ENCODE measurements at places on chromosomes 5 and 9.

DNA sequence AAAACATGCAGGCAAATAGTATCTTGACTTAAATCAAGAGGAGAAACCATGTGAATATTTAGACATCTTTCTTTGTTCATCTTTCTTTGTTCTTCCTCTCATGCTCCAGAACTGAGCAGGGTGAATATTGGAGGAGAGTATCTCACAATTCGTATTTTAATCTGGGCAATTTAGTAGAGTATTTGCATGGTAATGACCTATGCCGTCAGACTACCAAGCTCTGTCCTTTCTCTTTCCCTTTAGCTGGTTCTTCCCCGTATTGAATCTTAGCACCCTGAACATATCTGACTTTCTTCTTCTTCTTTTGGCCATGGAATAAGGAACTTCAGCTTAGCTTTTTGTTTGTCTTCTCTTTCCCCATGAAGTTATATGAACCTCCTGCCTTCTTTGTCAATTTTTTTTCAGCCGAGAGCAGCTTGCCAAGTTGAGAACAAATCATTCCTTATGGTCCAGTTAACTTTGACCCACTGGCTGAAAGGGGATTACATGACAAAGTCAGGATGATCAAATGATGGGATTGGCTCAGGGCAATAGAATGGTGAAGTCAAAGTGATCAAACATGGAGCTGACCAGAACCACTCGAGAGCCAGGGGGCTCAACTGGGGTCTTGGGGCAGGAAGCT lies 95.8 kb downstream of the DAPK1 start:
- no peak for DNase-seq

- DNase-seq = no peak
These were observed 281.1 kb downstream of the FER start for GRCh38 chr5:109028608-109029299.

DNA sequence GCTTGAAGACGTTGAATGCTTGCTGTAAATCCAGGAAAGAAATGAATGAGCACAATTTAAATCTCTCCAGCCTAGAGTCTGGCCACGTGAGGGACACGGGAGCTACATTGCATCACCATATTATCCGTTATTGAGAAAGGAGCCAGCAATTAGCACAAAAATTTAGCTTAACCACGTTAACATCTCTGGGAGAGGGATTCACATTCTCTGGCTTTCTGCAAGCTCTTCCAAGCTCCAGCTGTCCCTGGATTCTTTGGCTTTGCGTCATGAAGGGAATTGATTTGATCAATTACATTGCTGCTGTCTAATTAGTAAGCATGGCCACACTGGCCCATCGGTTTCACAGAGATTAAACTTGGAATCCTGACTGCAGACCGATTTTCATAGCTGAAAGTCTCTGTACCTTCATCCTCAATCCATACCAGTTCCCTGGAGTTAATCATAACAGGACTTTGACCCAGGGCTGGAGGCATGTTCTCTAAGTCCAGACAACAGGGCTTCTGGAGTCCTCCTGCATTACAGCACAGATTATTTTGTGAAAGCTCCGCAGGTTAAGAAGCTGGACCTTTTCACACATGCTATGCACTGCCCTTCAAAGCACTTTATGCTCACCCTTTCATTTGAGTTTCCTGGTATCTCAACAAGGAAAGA lies 31.6 kb downstream of the ADRA1B start:
- no peak for DNase-seq

GRCh38 chr9:16202914-16203728 lies 650.3 kb downstream of the CCDC171 start:
- no peak for DNase-seq

GRCh38 chr5:157944077-157944633 lies 85.2 kb upstream of the CLINT1 start:
- DNase-seq = no peak

DNA sequence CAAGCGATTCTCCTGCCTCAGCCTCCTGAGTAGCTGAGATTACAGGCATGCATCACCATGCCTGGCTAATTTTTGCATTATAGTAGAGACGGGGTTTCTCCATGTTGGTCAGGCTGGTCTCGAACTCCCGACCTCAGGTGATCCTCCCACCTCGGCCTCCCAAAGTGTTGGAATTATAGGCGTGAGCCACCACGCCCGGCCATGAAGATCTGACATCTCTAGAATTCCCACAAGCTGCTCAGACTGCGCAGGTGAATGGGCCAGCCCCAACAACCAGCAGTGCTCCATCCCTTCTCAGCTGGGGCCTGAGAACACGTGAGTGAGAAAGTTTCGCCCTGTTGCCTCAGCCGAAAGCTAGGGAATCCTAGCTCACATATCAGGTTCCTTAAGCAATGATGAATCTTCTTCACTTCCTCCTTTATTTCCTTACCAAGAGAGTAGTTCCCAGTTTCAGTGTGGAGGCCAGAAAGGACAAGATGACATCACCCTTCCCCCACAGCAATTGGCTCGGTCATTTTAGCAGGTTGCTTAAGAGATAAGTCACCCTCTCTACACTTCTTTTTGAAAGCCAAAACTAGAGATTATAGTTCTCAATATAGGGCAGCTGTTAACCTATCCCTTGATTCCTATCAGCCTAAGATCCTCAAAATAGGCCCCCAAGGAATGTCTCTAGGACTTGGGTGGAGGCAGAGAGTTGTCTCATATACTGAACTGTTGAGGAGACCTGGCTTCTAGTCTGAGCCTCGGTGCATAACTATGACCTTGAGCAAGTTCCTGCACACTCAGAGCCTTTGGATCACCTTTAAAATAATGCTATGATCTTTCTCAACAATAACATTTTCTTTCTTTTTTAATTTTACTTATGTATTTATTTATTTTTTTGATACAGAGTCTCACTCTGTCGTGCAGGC lies 23.9 kb upstream of the PPP2CA start:
- no peak for DNase-seq

DNA sequence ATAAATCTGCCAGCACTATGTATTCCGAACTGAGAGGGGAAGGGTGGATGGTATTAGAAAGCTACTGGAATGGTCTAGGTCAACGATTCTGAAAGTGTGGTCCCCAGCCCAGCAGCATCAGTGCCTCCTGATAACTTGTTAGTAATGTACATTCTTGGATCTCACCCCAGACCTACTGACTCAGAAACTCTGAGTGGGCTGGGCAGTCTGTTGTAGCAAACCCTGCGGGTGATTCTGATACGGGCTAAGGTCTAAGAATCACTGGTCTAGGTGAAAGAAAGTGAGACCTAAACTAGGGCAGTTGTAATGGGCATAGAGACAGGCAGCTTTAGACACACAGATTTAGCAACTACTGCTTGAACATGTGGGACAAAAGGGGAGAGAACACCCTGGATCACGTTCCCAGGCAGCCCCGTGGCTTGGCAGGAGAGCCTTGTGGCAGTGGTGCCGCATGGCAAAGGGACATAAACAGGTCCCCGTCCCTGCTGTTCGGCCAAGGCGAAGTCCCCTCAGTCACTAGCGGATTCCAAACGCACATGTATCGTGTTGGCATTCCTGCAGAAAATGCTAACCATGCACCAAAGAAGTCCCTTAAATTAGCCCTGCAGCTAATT lies 216.3 kb downstream of the TTLL11 start:
- DNase-seq = no peak

- no peak for DNase-seq
These were observed 463.9 kb downstream of the ANXA1 start for GRCh38 chr9:73615557-73615956.

GRCh38 chr9:113993838-113994540 lies 84.1 kb downstream of the AMBP start:
- DNase-seq = no peak

DNA sequence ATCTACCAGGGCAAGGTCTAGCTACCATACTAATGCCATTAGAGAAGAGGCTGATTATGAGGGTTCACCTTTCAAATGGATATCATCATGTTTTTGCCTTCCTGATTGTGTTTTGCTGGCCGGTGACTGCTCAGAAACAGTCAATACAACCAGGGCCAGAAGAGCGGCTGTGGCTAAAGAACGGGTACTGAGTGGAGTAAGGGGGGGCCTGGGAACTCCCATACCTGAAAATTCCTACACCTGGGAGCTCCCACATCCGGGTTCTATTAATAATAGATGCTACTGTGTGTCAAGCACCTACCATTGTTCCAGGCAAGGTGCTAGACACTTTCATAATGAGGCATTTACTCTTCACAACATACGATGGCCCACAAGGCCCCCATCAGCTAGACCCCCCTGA lies 79.2 kb downstream of the CDK5RAP2 start:
- no peak for DNase-seq

DNA sequence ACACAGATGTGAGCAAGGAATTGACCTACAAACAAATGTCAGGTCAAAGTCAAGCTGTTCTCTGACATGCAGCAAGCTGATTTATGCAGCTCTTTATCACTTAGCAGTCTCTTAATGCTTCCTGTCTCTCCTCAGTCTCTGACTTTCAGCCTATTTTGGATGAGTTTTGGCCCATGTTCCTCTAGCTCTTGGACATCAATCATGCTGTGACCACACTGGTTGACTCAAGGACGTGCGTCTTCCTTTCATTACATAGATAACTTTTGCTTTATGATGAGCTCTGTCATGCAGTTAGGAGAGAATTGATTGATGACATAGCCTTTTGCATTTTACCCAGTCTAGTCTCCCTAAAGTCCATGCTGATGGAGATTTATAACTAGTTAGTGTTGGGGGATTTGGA lies 9.4 kb upstream of the REEP5 start:
- no peak for DNase-seq

DNA sequence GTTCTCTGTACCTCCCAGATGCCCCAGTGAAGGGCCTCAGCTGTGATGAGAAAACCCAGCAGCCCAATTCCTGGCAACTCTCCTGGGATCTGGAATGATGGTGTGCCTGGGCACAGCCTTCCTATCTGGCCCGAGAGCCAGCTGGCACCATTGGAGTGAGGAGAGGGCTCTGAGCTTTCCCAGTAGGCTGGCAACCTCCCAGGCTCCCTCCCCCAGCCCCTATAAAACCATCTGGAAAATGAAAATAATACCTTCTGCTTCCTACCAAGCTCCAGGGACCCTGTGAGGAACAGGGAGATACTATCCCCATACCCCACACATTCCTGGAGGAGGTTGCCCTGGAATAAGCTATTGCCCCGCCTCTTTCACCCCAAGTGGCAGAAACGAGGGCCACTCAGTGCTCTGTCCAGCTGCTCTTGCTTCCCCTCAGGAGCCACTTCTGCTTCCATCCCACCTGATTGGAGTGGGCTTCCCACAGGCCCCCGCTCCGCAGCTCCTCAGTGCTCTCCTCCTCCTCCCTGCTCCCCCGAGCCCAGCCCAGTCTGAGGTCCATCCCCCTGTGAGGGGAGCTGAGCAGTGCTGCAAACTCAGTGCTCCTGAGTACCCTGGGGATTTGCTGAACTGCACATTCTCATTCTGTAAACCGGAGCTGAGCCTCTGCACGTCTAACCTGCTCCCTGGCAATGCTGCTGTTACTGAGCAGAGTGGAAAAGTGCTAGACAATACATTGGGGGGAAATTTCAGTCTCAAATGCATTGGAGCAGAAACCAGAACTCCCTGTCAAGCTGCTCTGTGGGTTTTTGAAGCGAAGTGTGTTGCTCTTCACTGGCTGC lies 74.7 kb downstream of the THBS4 start:
- no peak for DNase-seq

DNA sequence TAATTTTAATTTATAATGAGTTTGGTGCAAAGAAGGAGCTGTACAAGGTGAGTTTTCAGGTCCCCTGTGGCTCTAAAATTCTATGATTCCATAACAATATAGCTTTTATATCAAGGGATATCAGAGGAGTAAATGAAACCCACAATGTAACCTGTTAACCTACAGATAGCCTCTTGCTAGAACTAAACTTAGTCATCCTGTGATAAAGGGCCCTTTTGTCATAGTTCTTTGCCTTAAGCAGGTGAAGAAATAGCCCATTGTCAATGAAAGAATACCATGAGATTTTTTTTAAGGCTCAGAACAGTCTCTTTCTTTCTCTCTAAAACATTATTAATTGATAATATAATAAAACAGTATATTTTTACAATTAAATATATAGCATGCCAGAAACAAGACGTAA lies 127.8 kb downstream of the NFIB start:
- no peak for DNase-seq

DNA sequence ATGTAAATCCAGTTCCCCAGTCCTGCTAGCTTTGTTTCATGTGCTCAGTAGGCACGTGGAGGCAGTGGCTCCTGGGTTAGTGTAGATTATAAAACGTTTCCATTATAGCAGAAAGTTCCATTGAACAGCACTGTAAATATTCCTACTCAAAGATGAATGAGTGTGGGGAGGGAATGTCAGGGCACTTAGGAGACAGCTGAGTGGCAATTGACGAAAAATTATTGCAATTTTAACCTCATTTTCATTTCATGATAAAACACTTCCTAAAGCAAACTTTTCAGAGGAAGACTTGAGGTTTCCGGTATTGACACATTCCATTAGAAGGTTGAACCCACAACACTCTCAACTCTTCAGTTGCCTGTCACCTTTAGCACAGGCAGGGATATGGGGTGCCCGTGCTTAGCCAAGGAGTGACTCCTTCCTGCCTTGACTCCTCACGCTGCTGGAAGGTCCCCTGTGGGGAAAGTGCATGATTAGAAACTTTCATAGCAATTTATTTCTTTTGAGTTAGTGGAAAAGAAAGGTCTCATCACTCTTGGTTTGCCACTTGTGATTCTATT lies 41.2 kb downstream of the SLC46A2 start:
- no peak for DNase-seq

- DNase-seq = no peak
These were observed 336.4 kb downstream of the PLK2 start for GRCh38 chr5:58123501-58123900.

DNA sequence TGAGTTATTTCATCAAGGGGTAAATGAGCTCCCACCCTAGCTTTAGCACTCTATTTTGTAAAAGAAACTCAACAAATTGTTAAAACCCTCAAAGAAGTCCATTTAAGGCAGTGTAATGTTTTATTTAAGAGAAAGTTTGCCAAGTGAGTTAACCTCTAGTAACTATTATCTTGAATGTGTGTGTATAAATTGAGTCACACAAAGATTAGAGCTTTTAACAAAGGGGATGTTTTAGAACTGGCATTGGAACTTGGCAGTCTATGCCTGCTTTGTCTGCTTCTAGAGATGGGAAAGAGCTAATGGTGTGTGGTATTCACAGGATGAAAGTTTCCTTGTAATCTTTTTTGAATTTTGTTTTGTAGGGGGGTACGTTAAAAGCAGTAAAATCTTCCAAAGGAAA lies 33.2 kb downstream of the KDM3B start:
- DNase-seq = no peak

- no peak for DNase-seq
These were observed 737.7 kb downstream of the TLE1 start for GRCh38 chr9:80951675-80952074.

GRCh38 chr5:134510970-134511795 lies 14.3 kb upstream of the JADE2 start:
- DNase-seq = no peak

GRCh38 chr5:150636391-150637244 lies 3.8 kb upstream of the SYNPO start:
- DNase-seq = no peak

DNA sequence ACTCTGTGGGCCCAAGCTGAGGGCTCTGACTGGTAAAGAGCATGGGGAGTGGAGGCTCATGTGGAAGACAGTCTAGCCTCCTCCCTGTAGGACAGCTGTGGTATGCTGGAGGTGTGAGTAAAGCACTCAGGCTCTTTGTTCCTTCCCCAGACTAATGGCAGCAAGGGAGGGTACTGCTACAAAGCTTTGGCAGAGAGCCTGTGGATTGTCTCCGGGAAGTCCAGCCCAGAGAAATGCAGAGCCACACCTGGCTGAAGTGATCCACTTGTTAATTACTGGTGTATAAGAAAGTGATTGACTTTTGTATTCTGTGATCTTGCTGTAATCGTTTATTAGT lies 161.7 kb downstream of the OXCT1 start:
- DNase-seq = no peak

- no peak for DNase-seq
These were observed at the start of gene CCDC152 for GRCh38 chr5:42756606-42757601. Gene CCDC152 (plus strand): TSS chr5:42756818. CDS start chr5:42759122, 2,304 bp downstream.
